ENCODE measurements at places on chromosomes 3 and 15.

DNA sequence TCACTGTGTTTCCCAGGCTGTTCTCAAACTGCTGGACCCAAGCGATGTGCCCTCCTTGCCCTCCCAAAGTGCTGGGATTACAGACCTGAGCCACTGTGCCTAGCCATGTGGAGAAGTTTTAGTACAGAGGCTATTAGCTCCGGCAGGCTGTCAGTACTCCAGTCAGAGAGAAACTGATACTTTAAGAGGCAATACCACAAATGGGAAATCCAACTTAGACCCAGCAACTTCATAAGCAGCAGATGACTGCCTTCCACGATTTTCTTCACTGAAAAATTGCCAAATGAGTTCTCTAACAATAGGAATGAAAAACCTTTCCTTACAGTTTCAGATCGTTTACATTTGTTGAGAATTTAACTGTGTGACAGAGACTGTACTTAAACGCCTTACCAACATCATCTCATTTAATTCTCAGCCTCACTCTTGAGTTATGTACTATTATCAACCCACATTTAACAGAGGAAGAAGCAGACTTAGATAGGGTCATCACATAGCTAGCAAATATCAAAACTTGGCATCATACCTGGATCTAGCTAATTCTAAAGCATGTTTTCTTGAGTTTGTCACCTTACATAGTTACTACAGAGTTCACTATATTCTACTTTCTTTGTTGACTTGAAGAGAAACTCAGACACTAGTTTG lies 127.4 kb downstream of the TCF12 start:
- H3K4me3 ChIP-seq, result no peak overlapping the region
- no peaks in the 10 kb centered on the region for H3K36me3 ChIP-seq
- no peaks in the 10 kb centered on the region for H3K27me3 ChIP-seq
- H3K27ac ChIP-seq, result no peak overlapping the region

GRCh38 chr15:95175914-95176658 lies 944.7 kb downstream of the MCTP2 start:
- no peaks in the 10 kb centered on the region for H3K4me1 ChIP-seq
- H3K27me3 ChIP-seq, result no peaks in the 10 kb centered on the region
- no peaks in the 10 kb centered on the region for H3K36me3 ChIP-seq
- no peak for DNase-seq
- H3K4me3 ChIP-seq, result no peak overlapping the region

DNA sequence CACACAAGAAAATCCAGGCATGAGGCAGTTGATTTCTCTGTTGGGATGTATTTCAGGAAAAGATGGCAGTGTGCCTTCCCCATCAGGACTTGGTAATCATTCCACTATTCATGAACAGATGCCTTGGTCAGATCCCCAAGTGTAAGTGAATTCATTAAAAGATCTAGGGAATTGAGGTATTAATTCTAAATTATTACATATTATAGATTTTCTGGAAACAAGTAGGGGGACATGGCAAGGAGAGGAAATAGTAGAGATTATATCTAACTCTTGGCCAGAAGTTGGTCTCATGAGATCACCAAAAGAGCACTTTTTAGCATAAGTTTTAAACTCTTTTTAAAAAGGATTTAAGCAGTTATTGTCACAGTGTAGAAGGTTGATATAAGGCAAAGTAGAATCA lies 74.4 kb upstream of the MDFIC2 start:
- H3K27me3 ChIP-seq, result no peaks in the 10 kb centered on the region
- DNase-seq, result no peak
- H3K4me3 ChIP-seq, result no peak overlapping the region
- no peak overlapping the region for H3K27ac ChIP-seq
- H3K4me1 ChIP-seq, result no peaks in the 10 kb centered on the region
- H3K36me3 ChIP-seq, result no peaks in the 10 kb centered on the region

GRCh38 chr3:50609071-50609762 lies 2.4 kb downstream of the CISH start:
- peaks cover 7% of the 10 kb centered on the region for H3K36me3 ChIP-seq
- H3K27me3 ChIP-seq, result no peaks in the 10 kb centered on the region
- H3K27ac ChIP-seq, result peak overlapping the region; percentile 94
- no peak overlapping the region for H3K4me3 ChIP-seq

DNA sequence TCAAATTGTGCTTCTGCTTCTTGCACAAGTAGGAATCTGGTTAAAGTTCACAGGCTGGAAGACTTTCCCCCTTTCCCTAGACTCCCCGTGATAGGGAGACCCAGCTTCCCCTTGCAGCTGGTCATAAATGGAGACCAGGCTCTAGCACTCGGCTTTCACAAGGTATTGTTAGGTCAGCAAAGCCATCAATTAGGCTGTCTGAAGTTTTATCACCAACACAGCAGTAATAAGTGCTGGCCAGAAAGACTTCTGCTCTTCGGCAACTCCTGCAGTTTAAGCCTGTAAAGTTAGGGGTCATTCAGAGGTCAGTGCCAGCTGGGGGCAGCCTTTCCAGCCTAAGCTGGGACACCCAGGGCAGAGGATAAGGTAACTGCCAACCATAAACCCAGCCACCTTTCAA lies 203.4 kb downstream of the MEIS2 start:
- peak overlapping the region; percentile 49 for H3K27ac ChIP-seq
- no peaks in the 10 kb centered on the region for H3K27me3 ChIP-seq
- H3K36me3 ChIP-seq, result no peaks in the 10 kb centered on the region

DNA sequence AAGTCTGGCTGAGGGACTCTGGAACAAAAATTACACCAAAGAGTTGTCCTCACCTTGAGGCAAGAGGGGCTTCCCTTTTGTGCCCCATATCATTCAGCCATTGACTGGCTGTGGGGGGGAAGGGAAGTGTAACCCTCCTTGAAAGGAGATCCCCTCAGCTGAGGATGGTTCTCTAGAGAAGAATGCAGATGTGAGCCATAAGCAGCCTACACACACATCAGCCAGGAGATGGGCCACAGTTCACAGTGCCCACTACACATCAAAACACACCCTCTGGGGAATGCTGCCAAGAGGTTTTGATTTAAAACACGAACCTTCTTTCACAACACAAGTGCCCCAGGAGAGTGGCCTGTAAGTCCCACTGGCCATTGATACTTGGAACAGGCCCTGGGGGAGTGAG lies 231.2 kb upstream of the CTDSPL start:
- no peaks in the 10 kb centered on the region for H3K36me3 ChIP-seq
- H3K27ac ChIP-seq, result no peak overlapping the region
- no peaks in the 10 kb centered on the region for H3K27me3 ChIP-seq

DNA sequence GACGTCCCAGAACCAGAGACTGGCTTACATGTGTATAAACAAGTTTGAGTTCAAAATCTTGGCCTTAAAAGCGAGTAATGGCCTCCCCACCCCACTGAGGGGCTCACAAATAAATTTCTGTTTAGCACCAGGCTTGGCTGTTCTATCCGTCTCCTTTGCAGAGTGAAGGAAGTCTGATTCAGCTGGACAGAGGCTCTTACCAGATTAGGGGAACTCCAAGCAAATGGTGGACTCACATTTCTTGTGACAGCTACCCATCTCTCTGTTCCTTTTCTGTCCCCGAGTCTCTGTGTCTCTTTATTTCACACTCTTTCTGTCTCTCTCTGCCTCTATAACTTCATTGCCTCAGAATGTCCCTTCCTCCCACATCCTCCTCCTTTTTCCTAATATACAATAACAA lies 62.7 kb downstream of the DGKG start:
- DNase-seq, result no peak
- no peaks in the 10 kb centered on the region for H3K36me3 ChIP-seq
- H3K27me3 ChIP-seq, result no peaks in the 10 kb centered on the region

DNA sequence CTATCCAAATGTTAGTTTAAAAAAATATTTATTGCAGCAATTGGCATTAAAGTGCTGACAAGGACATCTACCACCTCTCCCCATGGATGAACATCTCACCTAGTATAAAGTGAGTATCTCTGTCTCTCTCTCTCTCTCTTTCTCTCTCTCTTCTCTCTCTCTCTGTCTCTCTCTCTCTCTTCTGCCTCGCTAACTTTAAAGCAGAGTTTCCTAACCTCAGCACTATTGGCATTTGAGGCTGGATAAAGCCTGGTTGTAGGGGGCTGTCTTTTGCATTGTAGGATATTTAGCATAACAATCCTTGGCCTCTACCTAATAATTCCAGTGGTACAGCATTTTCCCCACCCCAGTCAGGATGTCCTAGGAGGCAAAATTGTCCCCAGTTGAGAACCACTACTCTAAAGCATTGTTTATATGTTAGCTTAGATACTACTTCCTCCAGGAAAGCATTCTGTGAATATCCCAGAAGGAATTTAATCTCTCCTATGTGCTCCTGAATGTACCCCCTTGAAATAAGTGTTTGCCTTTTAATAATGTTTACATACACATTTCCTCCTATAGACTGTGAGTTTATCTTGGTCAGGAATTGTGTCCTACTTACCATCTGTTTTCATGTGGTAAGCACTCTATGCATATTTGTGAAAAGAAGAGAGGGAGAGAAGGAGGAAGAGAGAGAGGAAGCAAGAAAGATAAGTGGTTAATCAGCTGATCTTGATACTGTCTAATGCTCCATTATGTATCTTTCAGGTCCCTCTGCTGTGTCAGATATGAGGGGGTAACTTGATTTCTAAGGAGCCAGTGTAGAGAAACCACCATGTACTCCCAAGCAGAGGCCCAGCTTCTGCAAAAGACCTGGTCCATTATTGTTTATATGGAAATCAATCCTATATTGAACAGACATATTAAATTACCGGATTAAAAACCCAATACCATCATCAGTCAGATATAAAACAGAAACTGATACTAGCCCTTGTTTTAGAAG lies 346.6 kb downstream of the RBMS3 start:
- no peaks in the 10 kb centered on the region for H3K4me1 ChIP-seq
- H3K27ac ChIP-seq, result no peak overlapping the region
- no peak overlapping the region for H3K4me3 ChIP-seq
- no peak for DNase-seq

GRCh38 chr15:92674347-92674746 lies 18.8 kb upstream of the FAM174B start:
- H3K36me3 ChIP-seq, result no peaks in the 10 kb centered on the region
- no peaks in the 10 kb centered on the region for H3K4me1 ChIP-seq
- H3K27ac ChIP-seq, result no peak overlapping the region
- no peak for DNase-seq
- H3K4me3 ChIP-seq, result no peak overlapping the region

- peaks cover 13% of the 10 kb centered on the region for H3K4me1 ChIP-seq
- no peaks in the 10 kb centered on the region for H3K27me3 ChIP-seq
- H3K36me3 ChIP-seq, result no peaks in the 10 kb centered on the region
- no peak overlapping the region for H3K27ac ChIP-seq
These were observed 9.0 kb downstream of the CNTN3 start for GRCh38 chr3:74605437-74605836.

DNA sequence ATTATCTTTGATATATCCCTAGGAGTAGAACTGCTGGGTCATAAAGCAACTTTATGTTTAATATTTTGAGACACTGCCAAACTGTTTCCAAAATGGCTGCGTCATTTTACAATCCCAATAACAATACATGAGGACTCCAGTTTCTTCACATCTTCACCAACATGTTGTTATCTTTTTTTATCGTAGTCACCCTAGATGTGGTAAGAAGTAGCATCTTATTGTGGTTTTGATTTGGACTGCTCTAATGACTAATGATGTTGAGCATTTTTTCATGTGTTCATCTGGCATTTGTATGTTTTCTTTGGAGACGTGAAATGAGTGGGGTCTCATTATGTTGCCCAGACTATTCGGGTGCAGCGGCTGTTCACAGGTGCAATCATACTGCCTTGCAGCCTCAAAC lies 83.8 kb downstream of the MAP4 start:
- H3K27ac ChIP-seq, result no peak overlapping the region
- H3K4me3 ChIP-seq, result no peak overlapping the region
- no peaks in the 10 kb centered on the region for H3K27me3 ChIP-seq
- no peaks in the 10 kb centered on the region for H3K4me1 ChIP-seq
- H3K36me3 ChIP-seq, result no peaks in the 10 kb centered on the region

DNA sequence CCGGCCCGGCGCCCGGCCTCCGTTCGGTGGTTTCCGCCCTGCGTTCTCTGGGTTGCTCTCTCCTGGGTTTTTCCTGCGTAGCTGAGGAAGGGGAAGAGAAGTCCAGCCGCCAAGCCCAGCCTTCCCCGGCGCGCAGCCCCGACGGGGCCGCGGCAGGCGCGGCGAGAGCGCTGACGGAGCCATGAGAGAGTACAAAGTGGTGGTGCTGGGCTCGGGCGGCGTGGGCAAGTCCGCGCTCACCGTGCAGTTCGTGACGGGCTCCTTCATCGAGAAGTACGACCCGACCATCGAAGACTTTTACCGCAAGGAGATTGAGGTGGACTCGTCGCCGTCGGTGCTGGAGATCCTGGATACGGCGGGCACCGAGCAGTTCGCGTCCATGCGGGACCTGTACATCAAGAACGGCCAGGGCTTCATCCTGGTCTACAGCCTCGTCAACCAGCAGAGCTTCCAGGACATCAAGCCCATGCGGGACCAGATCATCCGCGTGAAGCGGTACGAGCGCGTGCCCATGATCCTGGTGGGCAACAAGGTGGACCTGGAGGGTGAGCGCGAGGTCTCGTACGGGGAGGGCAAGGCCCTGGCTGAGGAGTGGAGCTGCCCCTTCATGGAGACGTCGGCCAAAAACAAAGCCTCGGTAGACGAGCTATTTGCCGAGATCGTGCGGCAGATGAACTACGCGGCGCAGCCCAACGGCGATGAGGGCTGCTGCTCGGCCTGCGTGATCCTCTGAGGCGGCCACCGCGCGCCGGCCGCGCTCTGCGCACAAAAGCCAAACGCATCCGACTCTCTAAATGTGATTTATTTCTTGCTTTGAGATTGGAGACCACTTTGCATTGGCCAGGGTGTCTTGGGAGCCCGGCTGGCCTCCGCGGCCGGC lies 727 bp downstream of the RAP2B start:
- no peaks in the 10 kb centered on the region for H3K27me3 ChIP-seq
- H3K4me3 ChIP-seq, result peak overlapping the region; percentile 96
- H3K36me3 ChIP-seq, result no peaks in the 10 kb centered on the region
- peak overlapping the region; percentile 98 for H3K27ac ChIP-seq

GRCh38 chr3:21533002-21533401 lies 218.0 kb downstream of the ZNF385D start:
- H3K4me1 ChIP-seq, result no peaks in the 10 kb centered on the region
- no peak for DNase-seq
- no peak overlapping the region for H3K4me3 ChIP-seq
- H3K27ac ChIP-seq, result no peak overlapping the region

DNA sequence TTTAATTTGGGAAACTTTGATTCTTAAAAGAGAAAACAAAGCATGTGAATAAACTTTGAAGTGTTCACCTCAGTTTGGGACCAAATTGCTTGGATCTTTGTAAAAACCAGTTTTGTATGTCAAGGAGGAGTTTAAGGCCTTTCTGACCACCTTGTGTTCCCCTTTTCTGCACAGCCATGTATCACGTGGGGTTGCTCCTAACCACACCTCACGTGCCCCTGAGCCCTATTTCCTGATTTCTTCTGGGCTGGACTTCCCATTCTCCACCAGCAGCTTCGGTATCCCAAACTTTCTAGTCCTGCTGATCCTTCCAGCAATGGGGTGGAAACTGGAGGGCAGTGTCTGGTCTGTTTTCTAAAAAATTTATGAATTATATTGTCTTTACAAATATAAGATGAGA lies 76.4 kb upstream of the STT3B start:
- no peaks in the 10 kb centered on the region for H3K36me3 ChIP-seq
- no peak overlapping the region for H3K4me3 ChIP-seq
- no peaks in the 10 kb centered on the region for H3K27me3 ChIP-seq
- peaks cover 4% of the 10 kb centered on the region for H3K4me1 ChIP-seq
- no peak for DNase-seq

- no peaks in the 10 kb centered on the region for H3K36me3 ChIP-seq
- DNase-seq, result no peak
- H3K27ac ChIP-seq, result peak overlapping the region; percentile 83
- no peak overlapping the region for H3K4me3 ChIP-seq
These were observed 170.4 kb downstream of the KLHL25 start for GRCh38 chr15:85624291-85624801.

- H3K27ac ChIP-seq, result no peak overlapping the region
- peak; percentile 48 for DNase-seq
- H3K4me1 ChIP-seq, result no peaks in the 10 kb centered on the region
- H3K4me3 ChIP-seq, result no peak overlapping the region
- no peaks in the 10 kb centered on the region for H3K36me3 ChIP-seq
These were observed 77.1 kb downstream of the WDR76 start for GRCh38 chr15:43903864-43904290.

All from transverse colon (tissue), 4 donors.